ENCODE measurements at places on chromosomes 5 and 9.
A peak's percentile ranks its signal among the peaks of the same experiment; 100 is the strongest.

- DNase-seq, result no peak
These were observed 166.1 kb downstream of the ZSWIM6 start for GRCh38 chr5:61498121-61498520.

GRCh38 chr5:143013176-143013891 lies 243.2 kb downstream of the ARHGAP26 start:
- DNase-seq, result no peak

- DNase-seq, result no peak
These were observed 37.0 kb downstream of the TMEM215 start for GRCh38 chr9:32820322-32820721.

DNA sequence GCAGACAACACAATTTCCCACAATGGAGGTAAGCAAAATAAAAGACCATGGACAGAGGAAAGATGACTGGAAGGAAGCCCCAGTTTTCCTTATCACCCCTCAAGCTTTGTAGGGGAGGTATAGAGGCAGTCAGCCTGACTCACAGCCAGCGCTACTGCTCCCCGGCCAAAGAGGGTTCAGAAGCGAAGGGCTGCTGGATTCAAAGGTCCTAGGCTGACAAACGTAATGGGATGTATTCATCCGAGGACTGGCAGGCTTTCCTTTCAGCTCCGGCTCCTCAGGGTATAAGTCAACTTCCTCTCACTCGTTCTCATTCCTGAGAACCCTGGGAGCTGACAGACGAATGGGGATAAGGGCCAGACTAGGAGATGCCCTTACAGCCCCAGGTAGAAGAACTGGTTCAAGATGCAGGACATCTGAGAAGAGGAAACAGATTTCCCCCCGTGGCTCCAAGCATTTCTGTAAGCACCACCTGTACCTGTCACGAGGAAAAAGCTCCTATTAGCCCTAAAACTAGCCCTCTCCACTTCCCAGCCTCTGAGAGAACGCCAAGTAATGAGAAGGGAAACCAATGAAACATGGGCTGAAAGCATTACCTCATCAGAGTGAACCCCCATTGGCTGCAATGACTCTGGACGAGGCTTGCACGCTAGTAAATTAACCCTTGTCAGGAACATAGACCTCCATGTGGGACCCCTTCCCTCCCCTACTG lies 22.1 kb upstream of the FAM13B start:
- no peak for DNase-seq

DNA sequence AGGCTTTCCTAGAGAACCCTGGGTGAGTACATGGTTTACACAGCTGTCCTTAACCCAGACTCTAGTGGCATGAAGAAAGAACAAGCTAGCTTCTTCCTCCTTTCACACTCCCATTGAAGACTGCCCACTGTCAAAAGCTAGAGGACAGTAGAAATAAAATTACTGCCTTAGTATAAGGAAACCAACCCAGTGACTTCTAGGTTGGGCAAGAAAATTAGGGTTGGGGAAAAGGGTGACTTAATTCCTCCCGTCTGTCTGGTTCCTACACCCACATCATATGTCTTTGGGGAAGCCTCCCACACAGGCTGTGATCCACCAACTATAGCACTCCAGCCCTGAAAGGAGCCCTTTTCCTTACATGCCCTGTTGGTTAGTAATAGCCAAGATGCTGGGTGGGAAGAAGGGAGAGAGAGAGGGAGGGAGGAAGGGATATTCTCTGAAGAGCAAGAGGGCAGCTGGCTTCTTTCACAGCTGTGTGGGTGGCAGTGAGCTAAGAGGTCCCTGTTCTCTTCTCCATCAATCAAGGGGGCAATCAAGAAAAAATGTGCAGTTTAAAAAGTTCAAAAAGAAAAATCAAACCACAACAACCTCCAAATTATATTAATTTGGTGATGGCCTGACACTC lies 21.7 kb downstream of the HBEGF start:
- no peak for DNase-seq

DNA sequence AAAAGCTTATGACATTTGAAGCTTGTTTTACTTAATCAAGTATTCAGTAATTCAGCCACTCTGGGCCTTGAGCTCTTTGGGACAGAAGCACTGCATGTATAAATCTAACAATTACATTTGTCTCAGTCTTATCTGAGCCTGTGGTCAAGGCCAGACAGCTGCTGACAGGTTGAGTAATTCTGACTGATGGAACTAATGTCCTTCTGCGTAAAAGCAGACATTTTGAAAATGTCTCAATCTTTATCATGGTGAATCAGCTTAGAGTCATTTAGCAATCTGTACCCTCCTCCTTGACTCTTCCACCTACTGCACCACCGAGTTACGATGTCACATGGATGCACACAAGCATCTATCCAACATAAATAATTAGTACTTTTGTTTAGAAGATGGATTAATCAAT lies 400.0 kb downstream of the ARRDC3 start:
- DNase-seq, result no peak

GRCh38 chr9:32404856-32405255 lies 20.4 kb downstream of the ACO1 start:
- no peak for DNase-seq

DNA sequence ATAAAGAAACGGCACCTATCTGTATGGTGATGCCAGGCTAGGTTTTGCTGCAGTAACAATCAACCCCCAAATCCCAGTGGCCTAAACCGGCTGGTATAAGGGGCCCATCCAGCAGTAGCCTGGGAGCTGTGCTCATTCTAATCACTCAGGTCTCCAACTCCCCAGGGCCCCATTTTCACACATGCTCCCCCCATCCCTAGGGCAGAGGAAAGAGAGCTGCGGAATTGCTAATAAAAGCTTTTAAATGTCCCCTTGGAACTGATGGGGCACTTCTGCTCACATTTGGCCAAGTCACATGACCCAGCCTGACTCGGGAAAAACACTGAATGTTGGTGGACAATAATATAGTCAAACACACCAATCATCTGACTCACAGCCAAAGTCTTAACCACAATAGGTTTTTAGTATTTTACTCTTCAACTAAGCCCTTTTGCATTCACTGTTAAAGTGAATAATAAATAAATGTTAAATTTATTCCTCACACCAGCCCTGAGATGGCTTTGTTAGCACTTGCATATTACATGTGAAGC lies 1.6 kb downstream of the FBLL1 start:
- DNase-seq, result no peak

- no peak for DNase-seq
These were observed 141.1 kb downstream of the AUH start for GRCh38 chr9:91220491-91221135.

- peak; percentile 68 for DNase-seq
These were observed 671 bp downstream of the LRRC26 start for GRCh38 chr9:137168904-137169856.

DNA sequence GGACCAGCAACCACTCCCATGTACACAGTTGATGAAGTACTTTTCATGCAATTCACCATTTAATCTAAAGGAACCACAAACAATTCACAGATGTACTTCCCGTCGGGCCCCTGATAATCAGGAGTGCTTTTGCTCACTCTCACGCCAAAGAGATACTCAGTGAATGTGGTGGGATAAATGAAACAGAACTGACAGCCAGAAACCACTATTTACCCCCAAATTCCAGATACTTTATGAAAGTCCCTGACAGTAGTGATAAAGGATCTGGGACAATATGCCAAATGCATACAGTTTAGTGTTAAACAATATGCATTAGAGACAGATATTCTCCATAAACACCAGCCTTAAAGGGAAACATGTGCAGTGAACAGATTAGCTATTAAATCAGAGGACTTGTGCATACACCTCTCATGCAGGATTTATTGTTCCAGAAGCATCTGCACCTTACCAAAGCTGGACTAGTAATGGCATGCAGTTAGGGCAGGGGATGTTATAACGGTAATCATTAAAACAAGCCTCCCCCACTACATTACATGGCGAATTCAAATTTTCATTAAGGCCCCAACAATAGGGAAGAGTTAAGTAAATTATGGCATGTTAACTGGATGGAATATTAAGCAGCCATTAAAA lies 74.0 kb upstream of the SLC25A51 start:
- no peak for DNase-seq

GRCh38 chr9:137176302-137177182 lies 4.7 kb upstream of the TMEM210 start:
- no peak for DNase-seq

DNA sequence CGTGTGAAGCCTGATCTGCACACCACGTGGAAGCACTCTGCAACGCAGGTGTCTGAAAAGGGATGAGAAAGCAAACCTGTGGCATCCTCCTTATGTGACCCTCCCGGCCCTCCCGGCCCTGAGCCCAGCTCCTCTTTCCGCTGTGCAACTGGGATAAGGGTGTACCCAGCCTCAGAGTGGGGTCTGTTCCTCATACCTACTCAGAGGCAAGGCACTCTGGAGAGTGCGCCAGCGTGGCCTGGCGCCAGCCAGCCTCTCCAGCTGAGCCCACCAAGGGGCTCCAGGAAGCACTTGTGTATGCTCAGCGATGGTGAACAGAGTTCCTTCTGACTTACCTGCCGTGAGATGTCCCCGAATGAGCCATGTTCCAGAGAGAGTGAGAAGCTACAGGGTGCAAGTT lies 102.8 kb downstream of the IRX1 start:
- no peak for DNase-seq

- no peak for DNase-seq
These were observed 210.6 kb downstream of the MAPKAP1 start for GRCh38 chr9:125496313-125496834.

GRCh38 chr9:16450578-16450977 lies 419.9 kb downstream of the BNC2 start:
- DNase-seq, result no peak

- no peak for DNase-seq
These were observed 264.5 kb downstream of the MCTP1 start for GRCh38 chr5:95020345-95020744.

GRCh38 chr5:175219366-175219765 lies 224.6 kb downstream of the DRD1 start:
- DNase-seq, result no peak

- DNase-seq, result no peak
These were observed 12.6 kb upstream of the LPCAT1 start for GRCh38 chr5:1536322-1536845.

DNA sequence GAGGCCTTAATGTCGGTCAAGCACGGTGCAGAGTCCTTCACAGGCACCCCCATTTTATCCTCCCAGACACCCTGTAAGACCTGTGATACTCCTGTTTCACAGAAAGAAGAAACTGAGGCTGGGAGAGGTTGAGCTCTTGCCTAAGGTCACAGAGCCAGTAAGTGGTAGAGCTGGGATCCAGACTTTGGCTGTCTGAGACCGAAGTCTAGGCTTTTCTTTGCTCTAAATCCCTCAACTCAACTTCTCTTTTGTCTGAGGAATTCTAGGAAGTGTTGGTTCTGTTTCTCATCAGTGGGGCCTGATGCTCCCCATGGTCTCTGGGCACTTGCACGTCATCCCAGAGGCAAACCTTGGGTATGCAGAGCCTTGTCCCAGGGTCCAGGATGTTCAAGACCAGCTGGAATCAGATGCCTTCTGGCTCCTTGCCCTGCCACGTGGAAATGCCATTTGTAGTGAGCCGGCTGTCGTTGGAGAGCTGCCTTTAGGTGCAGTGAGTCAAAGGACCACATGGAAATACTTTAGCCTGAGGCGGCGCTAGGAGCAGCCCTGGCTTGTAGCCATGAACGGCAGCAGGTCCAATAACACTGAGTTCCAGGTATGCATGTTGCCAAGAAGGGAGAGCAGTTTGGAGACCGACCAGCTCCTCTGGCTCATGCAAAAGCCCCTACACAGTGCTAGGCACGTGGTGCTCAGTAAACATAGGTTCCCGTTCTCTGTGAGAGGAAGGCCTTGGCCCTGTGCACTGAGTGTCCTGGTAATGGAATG lies 9.2 kb downstream of the DCANP1 start:
- DNase-seq, result no peak

DNA sequence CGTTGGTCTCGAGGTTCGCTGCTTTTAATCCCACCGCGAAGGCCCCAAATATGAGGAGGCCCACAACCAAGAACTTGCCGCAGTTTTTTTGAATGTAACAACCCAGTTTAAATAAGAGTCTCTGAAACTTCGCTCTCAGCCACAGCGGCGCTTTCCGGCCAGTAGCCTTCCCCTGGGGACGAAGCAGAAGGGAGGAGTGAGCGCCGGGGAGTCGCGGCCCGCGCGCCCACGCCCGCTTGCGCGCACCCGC lies 10.4 kb downstream of the PTCH1 start:
- DNase-seq, result no peak

DNA sequence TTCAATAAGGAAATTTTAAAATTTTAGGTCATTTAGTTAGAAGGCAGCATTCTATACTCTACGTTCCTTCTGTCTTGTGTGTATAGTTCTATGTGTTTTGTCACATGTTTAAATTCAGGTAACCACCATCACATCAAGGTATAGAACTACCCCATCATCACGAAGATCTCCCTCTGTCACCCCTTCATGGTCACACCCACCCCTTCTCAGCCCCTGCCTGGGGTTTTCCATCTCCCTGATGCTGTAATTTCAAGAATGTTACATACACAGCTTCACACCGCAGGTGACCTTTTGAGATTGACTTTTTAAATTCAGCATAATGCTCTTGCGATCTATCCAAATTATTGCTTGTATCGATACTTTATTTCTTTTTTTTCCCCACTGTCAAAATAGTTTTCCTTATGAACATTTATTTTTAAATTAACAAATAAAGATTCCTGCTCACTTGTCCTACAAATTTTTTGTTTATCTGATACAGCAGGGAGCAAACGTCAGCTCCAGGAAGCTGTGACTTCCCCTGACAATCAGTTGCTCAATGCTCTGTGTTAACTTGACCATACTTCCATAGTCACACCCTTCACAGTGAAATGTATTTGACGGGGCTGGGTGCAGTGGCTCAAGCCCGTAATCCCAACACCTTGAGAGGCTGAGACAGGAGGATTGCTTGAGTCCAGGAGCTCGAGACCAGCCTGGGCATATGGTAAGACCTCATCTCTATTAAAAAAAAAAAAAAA lies 10.2 kb downstream of the BTNL8 start:
- no peak for DNase-seq

GRCh38 chr5:34555699-34556508 lies 100.2 kb upstream of the RAI14 start:
- no peak for DNase-seq

GRCh38 chr5:138458384-138458783 lies 6.9 kb upstream of the EGR1 start:
- no peak for DNase-seq

DNA sequence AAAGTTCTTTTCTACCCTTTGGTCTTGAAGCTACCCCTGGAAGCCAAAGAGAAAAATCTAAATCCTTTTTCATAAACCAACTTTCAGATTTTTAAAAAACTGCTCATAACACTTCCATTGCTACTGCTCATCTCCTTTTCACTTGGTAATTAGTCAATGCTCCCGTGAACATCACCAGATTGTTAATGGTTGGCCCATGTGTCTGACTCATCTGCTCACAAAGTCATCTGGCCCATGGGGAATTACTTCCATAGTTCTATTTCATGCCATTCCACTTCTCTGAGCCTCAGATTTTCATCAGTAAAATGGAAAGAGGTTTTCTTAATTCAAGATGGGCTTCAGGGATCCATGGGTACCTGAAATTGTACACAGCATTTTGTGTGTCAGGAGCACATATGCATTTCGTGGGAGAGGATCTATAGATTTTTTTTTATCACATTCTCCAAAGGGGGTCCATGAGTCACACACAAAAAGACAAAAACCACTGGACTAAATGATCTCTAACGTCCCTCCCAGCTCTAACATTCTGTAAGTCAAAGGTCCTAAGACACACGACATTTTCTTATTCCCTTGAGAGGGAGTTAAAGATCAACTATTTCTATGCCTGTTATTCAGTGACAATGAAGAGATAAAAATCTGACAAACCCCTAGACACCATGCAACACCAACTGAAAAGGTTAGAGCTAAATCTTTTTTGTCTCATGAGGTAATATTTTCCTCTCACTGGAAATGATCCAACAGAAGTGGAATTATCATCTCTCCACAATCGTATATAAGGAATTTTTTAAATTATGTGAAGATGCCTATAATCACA lies 75.4 kb downstream of the TEX10 start:
- no peak for DNase-seq

GRCh38 chr5:79020861-79021561 lies 35.9 kb upstream of the ARSB start:
- no peak for DNase-seq
